Stimulated activated CD4-positive, alpha-beta T cell treated with anti-CD3 and anti-CD28 coated beads, Interleukin-4, amount 100 ng/mL, for 24 hours (primary cell): ENCODE measurements at places on chromosomes 16 and 17.

DNA sequence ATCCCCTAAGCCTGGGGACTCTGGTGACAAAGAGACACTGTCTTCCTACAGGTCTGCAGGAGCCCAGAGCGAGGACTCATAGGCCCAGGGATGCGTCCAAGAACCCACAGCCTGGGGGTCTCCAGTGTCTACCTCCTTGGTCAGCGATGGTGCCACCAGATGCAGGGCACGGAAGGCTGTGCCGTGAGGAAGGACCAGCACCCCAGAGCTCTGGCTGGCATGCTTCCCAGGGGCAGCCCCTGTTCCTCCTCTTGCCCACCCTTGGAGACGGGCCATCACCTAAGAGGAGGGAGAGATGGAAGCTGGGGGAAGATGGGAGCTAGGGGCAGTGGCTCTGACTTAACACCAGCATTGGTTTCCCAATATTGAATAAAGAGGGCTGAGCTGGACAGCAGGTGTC lies 125.2 kb downstream of the SDK2 start:
- DNase-seq = no peak

- DNase-seq = no peak
Observed at GRCh38 chr16:23423496-23424049, 29.4 kb downstream of the COG7 start.

DNA sequence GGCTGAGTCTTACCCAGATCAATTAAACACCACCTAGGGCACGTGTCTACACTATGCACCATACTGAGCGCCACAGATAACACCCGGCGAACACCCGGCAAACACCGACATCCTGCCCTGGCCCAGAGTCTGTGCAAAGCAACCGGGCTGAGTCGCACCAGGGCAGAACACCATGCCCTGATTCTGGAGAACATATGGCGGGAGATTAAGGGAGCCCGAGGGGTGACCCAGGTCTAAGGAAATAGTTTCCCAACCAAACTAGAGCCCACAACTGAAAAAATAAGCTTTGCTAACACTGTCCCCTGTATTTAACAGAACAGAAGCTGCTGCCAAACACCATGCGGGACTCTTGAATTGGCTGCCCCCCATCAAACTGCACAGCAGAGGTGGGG lies 22.1 kb downstream of the MYO18A start:
- no peak for DNase-seq

DNA sequence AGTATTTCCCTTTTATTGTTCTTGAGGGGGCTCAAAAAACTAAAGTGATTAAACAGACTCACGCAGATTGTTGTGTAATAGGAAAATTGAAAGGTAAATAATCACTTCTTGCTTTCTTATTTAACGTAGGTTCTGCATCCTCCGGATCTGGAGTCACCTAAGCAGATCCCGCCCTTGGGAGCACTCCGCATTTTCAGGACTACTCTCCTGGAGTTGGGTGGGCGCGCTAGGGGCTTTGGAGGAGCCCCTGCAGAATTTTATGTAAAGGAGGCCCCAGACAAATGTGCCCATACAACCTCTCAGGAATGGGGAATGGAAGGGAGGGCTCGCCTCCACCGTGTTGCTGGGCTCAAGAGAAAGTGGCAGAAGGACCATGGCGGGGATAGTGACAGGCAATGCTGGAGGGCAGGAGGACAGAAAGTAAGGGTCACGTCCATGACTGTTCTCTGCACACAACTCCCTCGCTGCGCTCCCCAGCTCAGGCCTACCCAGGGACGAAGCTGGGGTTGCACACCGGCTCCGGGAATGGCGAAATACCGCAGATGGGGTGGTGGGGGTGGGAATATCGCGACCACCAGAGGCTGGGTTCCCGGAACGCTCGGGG lies 8.3 kb downstream of the MT2A start:
- DNase-seq = no peak

- no peak for DNase-seq
Observed at GRCh38 chr16:85103114-85104079, 8.9 kb downstream of the CIBAR2 start.

GRCh38 chr16:58127033-58127556 lies 2.1 kb downstream of the CFAP20 start:
- DNase-seq = peak; percentile 17

DNA sequence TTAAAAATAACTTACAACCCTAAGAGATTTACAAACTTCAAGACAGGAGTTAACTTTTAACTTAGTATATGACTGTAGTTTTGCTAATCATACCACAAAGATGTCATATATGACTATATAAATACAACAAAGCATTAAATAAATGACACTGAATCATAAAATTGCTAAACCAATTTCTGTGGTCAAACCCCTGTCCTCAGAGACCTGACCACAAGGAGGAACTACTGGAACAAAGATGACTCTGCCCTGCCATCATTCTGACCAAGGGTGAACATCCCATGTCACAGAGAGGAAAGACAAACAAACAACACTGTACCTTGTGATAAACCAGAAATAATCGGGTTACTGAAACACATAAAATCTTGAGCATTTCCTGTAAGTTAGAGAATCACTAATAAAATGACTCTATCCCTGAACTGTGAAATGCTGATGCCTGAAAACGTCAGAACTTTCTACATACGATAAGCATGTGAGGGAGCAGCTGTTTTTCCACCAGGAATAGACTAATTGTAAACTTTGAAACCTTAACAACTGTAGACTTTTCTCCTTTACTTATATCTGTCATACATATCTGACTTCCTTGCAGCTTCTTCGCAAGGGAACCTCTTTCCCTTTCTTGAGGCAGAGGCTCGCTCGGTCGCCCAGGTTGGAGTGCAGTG lies 47.9 kb downstream of the WDR59 start:
- peak; percentile 14 for DNase-seq

- DNase-seq = no peak
Observed at GRCh38 chr17:18229771-18230170, 4.3 kb downstream of the LLGL1 start.

GRCh38 chr16:2046893-2047329 lies 723 bp downstream of the NTHL1 start:
- no peak for DNase-seq

- no peak for DNase-seq
Observed at GRCh38 chr17:56910509-56911235, 3.2 kb downstream of the TRIM25 start.

- no peak for DNase-seq
Observed at GRCh38 chr16:65289022-65289421, 167.2 kb upstream of the CDH11 start.

- DNase-seq = peak; percentile 86
Observed at GRCh38 chr17:42116705-42117396, 4.3 kb downstream of the KAT2A start.

DNA sequence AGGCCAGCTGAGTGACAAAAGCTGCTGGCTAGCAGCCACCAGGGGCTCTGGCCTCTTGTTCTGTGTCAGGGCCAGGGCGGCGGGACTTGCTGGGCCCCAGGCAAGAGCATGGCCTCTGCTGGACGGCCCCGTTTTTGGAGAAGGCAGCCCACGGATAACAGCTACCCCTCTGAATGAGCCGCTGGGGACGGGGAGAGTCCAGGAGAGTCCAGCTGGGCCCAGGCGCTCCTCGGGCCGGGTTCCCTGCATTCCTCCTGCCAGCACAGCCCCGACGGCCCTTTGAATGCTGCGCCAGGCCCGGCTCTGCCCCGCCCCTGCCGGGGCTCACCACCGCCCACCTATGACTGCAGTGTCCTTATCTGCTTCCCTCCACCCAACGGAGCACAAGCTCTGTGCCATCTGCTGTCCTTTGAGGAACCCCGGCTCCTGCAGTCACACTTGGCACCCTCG lies 33.4 kb downstream of the SLC7A5 start:
- no peak for DNase-seq

- DNase-seq = no peak
Observed at GRCh38 chr16:21980032-21980431, 20.9 kb downstream of the PDZD9 start.

- DNase-seq = no peak
Observed at GRCh38 chr16:63447121-63447520, 1410.9 kb upstream of the CDH8 start.

DNA sequence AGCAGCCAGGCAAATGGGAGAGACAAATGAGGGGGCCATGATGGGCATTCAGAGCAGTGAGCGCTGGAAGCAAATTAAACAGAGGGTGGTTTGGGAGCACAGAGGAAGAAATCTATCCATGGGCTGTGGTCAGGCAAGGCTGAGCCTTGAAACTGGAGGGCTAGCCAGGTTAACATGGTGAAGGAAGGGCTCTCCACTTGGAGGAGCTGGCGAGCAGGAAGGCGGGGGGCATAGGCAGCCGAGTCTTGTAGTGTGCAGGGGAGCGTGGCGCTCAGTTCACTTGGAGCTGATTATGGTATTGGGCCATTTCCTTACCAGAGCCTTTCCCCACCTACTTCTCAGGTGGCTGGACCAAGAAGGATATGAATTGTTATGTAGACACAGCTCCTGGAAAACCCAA lies 189.7 kb downstream of the SNX29 start:
- DNase-seq = no peak

DNA sequence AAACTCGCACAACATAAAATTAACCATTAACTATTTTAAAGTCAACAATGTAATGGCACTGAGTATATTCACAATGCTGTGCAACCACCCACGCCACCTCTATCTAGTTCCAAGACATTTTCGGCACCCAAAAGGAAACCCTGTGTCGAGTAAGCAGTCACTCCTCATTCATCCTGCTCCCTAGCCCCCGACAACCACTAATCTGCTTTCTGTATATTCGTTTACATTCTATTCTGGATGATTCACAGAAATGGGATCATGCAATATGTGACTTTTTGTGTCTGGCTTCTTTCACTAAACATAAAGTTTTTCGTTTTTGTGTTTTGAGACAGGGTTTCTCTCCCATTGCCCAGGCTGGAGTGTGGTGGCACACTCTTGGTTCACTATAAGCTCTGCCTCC lies 42.2 kb upstream of the HAPSTR1 start:
- no peak for DNase-seq

DNA sequence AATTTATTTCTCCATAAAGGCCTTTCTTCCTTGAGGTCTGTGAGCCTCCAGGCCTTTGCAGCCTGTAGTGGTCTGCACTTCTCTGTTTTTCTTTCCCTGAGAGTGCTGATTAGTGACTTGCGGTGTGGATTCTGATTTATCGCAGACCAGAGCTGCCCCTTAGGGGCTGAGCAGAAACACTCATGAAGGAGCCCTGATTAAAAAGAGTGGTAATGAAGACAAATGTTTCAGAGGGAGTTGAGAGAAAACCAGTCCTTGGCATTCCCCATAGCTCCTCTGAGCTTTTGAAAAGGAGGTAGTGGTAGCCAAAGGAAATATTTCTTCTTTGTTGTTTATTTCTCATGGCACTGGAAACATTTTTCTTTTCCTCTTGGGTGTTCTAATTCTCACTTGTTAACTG lies 268.1 kb upstream of the TBX2 start:
- no peak for DNase-seq

- no peak for DNase-seq
Observed at GRCh38 chr16:49699841-49700175, 156.1 kb downstream of the ZNF423 start.

DNA sequence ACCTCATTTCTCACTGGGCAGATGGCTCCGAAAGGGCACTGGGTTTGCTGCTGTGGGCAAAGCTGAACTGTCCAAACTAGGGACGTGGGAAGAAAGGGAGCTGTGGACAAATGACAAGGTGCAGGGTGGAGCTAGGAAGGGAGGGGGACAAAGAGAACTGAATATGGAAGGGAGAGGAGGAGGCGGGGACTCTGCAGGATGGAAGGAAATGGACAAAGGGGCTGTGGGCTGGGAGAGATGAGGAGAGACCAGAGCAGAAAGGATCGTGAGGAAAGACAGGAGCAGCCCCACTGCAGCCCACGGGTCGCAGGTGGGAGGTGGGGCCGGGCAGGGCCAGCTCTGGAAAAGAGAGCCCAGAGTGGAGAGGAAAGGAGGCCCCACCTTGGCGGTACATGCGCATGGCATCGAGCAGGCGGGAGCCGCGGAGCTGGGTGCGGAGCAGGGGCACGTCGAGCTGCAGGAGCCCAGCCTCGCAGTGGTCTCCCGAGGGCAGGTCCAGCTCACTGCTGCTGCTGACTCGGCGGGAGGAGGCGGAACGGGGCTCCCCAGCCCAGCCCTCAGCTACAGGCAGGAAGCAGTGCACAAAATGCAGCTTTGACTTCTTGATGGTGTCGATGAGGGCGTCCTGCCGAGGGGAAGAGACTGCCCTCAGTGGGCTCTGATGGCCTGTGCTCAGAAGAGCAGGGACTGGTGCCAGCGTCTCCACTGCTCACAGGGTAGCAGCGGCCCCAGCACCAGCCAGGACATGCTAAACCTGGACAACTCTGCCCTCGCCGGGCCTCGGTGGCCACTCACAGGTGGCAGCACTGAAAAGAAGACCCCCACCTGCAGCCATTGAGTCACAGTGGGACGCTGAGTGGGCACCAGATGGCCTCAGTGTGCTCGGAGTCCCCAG lies 66.8 kb downstream of the PIPOX start:
- no peak for DNase-seq

GRCh38 chr17:8314797-8315763 lies 5.0 kb downstream of the ARHGEF15 start:
- DNase-seq = no peak

- DNase-seq = peak; percentile 72
Observed at GRCh38 chr17:58338841-58339754, 10.5 kb upstream of the TSPOAP1 start.

DNA sequence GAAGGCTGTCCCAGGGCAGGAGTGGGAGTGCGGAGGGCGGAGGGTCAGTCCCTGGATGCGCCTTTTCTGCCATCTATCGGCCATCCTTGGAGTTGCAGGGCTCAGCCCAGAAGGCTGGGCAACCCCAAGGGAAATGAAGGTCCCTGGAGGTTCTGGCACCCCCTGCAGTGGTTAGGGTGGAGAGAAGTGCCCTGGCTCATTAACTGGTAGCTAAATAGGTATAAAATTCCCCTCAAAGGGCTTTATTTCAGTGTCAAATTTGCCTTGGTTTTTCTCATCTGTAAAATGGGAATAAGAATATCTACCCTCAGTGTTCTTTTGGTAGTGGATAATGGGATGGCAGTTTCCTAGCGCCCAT lies 22.4 kb downstream of the C17orf75 start:
- peak; percentile 83 for DNase-seq
